Ovary (tissue), 10 donors: ENCODE measurements at places on chromosomes 5 and 9.

DNA sequence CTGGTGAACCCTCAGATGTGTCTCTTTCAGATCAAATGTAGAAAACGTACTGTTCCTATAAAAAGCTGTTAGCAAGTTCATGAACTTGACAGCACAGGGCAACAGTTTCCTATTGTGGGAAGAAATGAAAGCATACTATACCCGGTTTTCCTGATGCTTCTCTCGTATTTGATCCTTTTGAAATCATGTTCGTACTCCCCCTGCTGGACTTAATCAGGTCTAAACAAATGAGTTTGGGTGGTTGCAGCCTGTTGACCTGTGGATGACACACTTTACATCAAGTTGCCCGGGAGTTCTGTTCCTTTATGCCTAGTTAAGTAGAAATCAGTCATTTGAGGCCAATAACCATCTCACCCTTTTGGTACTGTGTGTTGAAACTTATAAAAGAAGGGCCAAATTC, 1992.3 kb downstream of the MAT2B start:
- no peak overlapping the region for H3K4me3 ChIP-seq
- H3K27me3 ChIP-seq = no peaks in the 10 kb centered on the region
- H3K27ac ChIP-seq = no peak overlapping the region

- H3K4me3 ChIP-seq = no peak overlapping the region
- H3K4me1 ChIP-seq = peaks cover 5% of the 10 kb centered on the region
- DNase-seq = peak; percentile 91
- no peaks in the 10 kb centered on the region for H3K36me3 ChIP-seq
- peak overlapping the region; percentile 46 for H3K27ac ChIP-seq
- no peaks in the 10 kb centered on the region for H3K27me3 ChIP-seq
Measured at GRCh38 chr5:132215329-132215728, 12.3 kb downstream of the P4HA2 start.

DNA sequence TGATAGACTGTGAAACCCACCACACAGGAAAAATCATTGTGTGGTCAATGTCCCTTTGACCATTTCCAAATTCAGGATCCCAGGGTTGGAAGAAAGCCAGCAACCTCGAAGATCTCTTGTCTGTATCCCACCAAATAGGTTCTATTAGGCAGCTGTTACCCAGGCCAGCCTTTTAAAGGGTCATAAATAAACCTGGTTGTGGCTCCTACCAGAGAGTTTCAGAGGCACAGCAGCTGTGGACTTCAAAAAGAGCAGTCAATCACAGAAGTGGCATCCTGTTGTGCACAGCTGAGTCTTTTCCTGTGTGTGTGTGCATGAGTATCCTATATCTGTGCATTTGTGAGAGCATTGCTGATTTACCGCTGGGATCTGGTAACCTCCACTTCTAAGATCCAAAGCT, 23.7 kb upstream of the OR2S2 start:
- no peaks in the 10 kb centered on the region for H3K36me3 ChIP-seq
- H3K4me1 ChIP-seq = no peaks in the 10 kb centered on the region
- H3K27me3 ChIP-seq = no peaks in the 10 kb centered on the region
- no peak overlapping the region for H3K4me3 ChIP-seq
- DNase-seq = no peak

- no peaks in the 10 kb centered on the region for H3K27me3 ChIP-seq
- H3K4me3 ChIP-seq = peak overlapping the region; percentile 64
- DNase-seq = peak; percentile 54
- peaks cover 1% of the 10 kb centered on the region for H3K4me1 ChIP-seq
Measured at GRCh38 chr5:17216974-17217492, 398 bp upstream of the BASP1 start.

GRCh38 chr5:140242099-140242498, 60.8 kb downstream of the PFDN1 start:
- no peaks in the 10 kb centered on the region for H3K27me3 ChIP-seq
- no peak for DNase-seq
- no peaks in the 10 kb centered on the region for H3K36me3 ChIP-seq
- H3K4me3 ChIP-seq = no peak overlapping the region
- H3K27ac ChIP-seq = no peak overlapping the region

GRCh38 chr9:27784847-27785713, 211.8 kb upstream of the C9orf72 start:
- H3K4me1 ChIP-seq = no peaks in the 10 kb centered on the region
- H3K4me3 ChIP-seq = no peak overlapping the region
- no peak for DNase-seq
- no peaks in the 10 kb centered on the region for H3K36me3 ChIP-seq

DNA sequence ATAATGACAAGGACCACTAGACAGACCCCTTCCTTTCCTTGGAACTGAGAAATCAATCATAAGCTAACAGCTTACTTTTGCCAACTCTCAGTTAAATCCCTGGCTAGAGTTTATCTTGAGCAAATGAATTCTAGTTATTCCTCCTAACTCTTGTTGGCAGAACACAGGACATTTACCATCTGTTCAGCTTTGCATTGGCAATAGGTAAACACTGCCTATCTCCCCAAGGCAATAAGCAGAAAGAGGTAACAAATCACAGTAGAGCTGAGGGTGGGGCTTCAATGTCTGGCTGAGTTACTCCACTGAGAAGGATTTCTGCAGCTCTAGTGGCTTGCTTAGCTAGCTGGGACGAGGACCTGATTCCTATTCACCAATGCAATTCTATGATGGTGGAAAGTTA, 503.3 kb upstream of the GRIA1 start:
- H3K27ac ChIP-seq = no peak overlapping the region
- DNase-seq = no peak
- H3K4me3 ChIP-seq = no peak overlapping the region
- H3K36me3 ChIP-seq = no peaks in the 10 kb centered on the region

GRCh38 chr5:80208381-80208780, 47.5 kb downstream of the SERINC5 start:
- H3K4me3 ChIP-seq = no peak overlapping the region
- DNase-seq = no peak
- H3K27me3 ChIP-seq = no peaks in the 10 kb centered on the region
- peaks cover 5% of the 10 kb centered on the region for H3K4me1 ChIP-seq
- no peak overlapping the region for H3K27ac ChIP-seq
- H3K36me3 ChIP-seq = no peaks in the 10 kb centered on the region

DNA sequence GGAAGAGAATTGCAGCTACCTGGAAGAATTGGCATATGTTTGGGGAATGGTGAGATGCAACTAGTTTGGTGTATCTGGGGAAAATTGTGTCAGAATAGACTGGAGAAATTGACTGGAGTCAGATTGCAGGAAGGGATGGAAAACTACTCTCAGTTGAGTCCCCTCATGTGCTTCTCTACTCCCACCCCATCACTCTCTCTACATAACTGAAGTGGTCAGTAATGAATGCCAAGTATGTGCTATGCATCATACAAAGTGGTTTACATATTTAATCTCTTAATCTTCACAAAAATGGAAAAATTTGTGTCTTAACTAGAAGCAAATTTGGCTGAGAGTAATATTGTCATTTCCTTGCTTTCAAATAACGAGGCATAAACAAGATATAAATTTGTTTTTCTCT, 146.4 kb upstream of the TNC start:
- no peaks in the 10 kb centered on the region for H3K27me3 ChIP-seq
- no peak overlapping the region for H3K4me3 ChIP-seq
- H3K4me1 ChIP-seq = no peaks in the 10 kb centered on the region
